Amygdala (tissue), 56 donors: ENCODE measurements at places on chromosomes 3 and 15.

- DNase-seq, result no peak
These were observed 503.6 kb upstream of the NAALADL2 start for GRCh38 chr3:174355505-174355904.

DNA sequence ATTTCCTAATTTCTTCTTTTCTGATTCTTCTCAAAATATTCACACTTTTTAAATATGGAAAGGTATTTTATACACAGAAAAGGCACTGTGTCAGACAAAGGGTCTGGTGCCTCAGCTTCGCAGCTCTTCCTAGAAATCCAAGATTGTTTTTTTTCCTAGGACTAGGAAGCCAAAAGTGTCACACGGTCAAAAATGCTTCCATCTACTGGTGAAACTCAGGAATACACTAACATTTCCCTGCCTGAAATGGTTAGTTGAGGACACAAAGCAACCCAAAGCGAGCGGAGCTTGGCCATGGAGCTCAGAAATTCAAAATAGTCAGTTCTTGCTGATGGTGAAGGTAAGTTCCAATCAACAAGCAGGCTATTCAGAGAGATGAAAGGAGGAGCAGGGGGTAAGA lies 426.5 kb upstream of the RASGRP1 start:
- no peak for DNase-seq

GRCh38 chr3:194944526-194944925 lies 258.8 kb downstream of the FAM43A start:
- DNase-seq, result no peak

- no peak for DNase-seq
These were observed 159.2 kb upstream of the SLC24A5 start for GRCh38 chr15:47961401-47962090.

DNA sequence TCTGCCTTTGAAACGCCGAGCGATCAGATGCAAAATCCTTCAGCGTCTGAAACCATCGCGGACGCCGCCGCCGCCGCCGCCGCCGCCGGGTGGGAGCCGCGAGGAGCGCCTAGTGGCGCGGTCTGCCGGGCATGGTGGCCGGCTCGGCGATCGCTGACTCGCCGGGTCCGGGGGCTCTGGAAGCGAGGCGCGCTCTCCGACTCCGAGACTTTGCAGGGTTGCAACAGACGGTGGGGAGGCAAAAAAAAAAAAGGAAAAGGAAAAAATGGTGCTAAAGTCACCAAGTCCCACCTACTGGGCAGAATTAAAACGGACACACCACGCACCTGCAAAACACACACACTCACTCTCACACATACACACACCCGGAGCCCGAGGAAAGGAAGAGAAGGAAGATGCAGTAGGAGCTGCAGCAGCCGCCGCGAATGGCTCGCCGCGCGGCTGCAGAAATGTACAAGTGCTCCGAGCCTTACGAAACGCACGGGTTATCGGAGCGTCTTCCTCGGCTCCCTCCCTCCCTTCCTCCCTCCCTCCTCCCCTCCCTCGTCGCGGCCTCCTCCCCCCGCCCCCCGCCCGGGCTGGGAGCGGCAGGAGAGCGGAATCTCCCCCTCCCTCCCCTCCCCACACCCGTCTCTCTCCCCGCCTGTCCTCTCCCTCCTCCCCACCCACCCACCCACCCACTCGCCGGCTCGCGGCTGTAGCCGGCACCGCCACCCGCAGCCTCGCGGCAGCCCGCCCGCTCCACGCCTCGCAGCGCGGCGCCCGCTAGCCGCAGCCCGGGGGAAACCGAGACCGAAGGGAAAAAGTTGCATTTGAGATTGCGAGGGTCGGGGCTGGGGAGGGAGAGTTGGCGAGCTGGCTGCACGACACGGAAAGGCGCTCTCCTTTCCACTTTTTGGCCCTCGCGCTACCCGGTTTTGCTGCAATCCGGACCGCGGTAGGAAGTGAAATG lies at the start of gene NTRK3:
NTRK3 (minus strand) TSS at position 461 of the 952 bp plus-strand sequence. CDS start 586 bp downstream, outside the sequence.
- no peak for DNase-seq
